ENCODE measurements at places on chromosomes 2 and 18. TPM values are rescaled to one million over a fixed set of nuclear protein-coding genes. Genes with fewer than 3 reads are reported as not detected.

Gene COA5
- 45.9 TPM for total RNA-seq

Gene MERTK
- total RNA-seq, result 2.7 TPM

Gene RAB3GAP1
- 24.8 TPM for total RNA-seq

Gene HOXD11
- not detected for total RNA-seq

Gene RPIA
- total RNA-seq, result 5.2 TPM

Gene GDF7
- total RNA-seq, result not detected

Gene OSGEPL1
- total RNA-seq, result 7.6 TPM

Gene SNORC
- 6.8 TPM for total RNA-seq

Gene HOXD13
- not detected for total RNA-seq

Gene SNTG2
- not detected for total RNA-seq

Gene RAB1A
- 92.2 TPM for total RNA-seq

Gene CCDC121
- 0.40 TPM for total RNA-seq

Gene FRZB
- 0.52 TPM for total RNA-seq

Gene PPP1R1C
- total RNA-seq, result 0.96 TPM

Gene EDAR
- total RNA-seq, result not detected

Gene OTOS
- total RNA-seq, result not detected

Gene HMSD
- 0.78 TPM for total RNA-seq

Gene PAX8
- 1.9 TPM for total RNA-seq

Gene TLX2
- not detected for total RNA-seq

Gene UGT1A3
- not detected for total RNA-seq

Gene TGFA
- total RNA-seq, result 2.7 TPM

Gene NEU4
- total RNA-seq, result not detected

Gene KIF1A
- total RNA-seq, result 2.7 TPM

Gene PLCD4
- 9.3 TPM for total RNA-seq

Gene IL36G
- total RNA-seq, result not detected

Gene EFHD1
- 2.2 TPM for total RNA-seq

Gene AAK1
- total RNA-seq, result 38.6 TPM

Gene G6PC2
- not detected for total RNA-seq

Gene RASGRP3
- total RNA-seq, result 1.9 TPM

Gene ANKRD39
- total RNA-seq, result 15.9 TPM

Gene PLGLB1
- 1.2 TPM for total RNA-seq

Gene TMEM182
- 2.6 TPM for total RNA-seq

Gene APOB
- total RNA-seq, result not detected

Gene PCARE
- total RNA-seq, result not detected

Gene COL4A3
- 0.48 TPM for total RNA-seq

Gene VWC2L
- total RNA-seq, result not detected

Gene ZEB2
- 112 TPM for total RNA-seq

Gene LYG2
- not detected for total RNA-seq

Gene GALNT5
- 7.6 TPM for total RNA-seq

Gene PLA2R1
- 2.0 TPM for total RNA-seq

Gene OSR1
- total RNA-seq, result 18.8 TPM

Gene ERFE
- total RNA-seq, result 2.4 TPM
